ENCODE measurements at places on chromosomes 16 and 17.

GRCh38 chr17:35313875-35314409 is 59.5 kb downstream of the SLFN11 start:
- peak; percentile 5 for DNase-seq

DNA sequence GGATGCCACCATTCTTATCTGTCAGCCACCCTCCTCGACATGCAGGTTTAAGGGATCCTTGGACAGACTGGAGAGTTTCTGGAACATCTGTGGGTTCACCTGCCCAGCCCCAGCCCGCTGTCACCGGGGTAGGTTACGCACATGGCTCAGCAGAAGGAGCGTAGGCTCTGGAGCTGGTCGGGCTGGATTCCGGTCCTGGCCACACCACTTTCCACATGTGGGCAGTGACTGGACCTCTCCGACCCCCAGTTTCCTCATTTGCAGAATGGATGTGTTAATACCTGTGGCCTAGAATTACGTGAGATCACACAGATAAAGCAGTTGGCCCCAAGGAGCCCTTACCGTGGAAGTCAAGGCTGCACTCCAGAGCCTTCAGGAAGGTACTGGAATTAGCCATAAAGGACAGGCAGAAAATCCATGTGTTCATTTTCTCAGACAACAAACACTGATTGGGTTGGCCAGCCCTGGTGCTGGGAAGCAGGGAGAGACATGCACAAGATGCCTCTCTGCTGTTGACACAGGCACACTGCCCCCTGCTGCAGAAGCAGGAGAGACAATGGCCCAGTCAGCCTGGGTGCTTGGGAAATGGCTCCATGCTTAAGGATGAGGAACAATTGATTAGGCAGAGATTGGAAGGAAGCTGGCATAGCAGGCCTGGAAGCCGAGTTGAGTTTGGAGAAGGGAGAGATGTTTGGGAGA is 58.8 kb downstream of the SF3B3 start:
- no peak for DNase-seq

DNA sequence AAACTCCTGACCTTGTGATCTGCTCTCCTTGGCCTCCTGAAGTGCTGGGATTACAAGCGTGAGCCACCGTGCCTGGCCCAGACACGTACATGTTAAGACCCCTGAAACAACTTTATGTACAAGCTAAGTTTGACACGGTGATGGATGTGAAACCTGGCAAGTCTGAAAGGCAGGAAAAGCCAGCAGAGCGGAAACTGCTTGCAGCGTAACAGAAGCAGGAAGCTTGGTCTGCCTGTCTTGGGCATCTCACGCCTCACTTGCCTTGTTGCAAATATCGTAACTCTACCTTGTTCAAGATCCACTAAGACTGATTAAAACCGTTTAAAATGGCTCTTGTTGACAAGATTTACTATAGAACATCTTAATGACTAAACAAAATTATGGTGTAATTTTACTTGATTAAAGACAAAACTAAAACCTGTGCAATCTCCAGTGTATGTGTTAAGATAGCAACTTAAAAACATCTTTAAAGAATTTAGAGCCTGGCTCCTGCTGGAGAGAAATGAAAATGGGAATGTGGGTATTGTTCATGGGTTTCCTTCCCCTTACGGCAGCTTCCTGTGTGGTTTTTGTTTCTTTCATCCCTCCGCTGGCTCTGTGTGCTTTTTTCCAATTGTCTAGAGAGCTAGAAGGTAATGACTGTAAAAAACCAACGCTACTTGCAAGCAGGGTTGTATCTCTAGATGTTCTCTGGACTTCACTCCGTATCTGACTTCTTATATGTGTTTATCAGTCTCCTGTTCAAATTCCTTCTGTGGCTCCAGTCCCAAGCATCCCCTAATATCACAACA is 477.6 kb downstream of the XYLT1 start:
- DNase-seq: no peak

- DNase-seq: no peak
Observed at GRCh38 chr17:35726953-35727460, 4.4 kb upstream of the RASL10B start.
